ENCODE measurements at places on chromosomes 7 and 10.

DNA sequence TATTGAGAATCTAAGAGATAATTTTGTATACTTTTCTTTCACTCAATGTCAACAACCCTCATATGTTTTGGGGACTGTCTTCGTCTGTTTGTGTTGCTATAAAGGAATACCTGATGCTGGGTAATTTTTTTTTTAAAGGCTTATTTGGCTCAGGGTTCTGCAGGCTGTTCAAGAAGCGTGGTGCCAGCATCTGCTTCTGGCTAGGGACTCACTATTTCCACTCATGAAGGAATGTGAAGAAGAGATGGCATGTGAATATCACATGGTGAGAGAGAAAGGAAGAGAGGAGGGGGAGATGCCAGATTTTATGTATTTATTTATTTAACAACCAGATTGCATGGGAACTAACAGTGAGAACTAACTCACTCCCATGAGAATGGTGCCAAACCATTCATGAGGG is 827.4 kb upstream of the PHF14 start:
- DNase-seq = no peak

DNA sequence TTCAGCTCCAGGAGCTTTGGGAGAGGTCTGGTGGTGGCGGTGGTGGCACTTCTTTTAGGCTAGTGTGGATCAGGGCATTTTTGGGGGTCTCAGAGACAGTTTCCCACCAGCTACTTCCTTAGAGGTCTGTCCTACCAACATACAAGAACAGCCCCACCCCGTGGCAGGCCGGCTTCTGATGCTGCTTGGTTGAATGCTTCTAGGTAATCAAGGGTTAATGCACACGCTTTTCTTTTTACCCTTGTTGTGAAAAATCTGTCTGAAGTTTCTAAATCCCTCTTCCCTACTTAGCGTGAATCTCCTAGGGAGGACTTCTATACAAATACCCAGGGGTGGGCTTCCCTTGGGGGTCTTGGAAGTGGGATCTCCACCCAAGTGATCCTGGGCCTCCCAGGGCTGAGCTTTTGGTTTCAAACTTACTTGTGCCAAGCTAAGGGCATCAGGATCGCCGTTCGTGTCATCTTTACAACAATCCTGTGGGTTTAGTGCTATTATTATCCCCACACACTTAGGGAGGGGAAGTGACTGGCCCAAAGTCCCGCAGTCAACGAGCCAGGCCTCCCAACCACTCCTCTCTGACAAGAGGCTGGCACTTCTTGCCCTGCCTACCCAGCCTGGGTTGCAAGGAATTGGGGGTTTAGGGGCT is 1.7 kb downstream of the SH2B2 start:
- DNase-seq = no peak

GRCh38 chr10:132677096-132677472 is 108.9 kb downstream of the NKX6-2 start:
- DNase-seq = no peak

GRCh38 chr10:95456516-95456915 is 104.7 kb downstream of the SORBS1 start:
- no peak for DNase-seq

Data from EL (cell line).